ENCODE measurements at places on chromosomes 4 and X.

GRCh38 chr4:166091912-166092510 is 219.0 kb downstream of the TLL1 start:
- no peak for DNase-seq

DNA sequence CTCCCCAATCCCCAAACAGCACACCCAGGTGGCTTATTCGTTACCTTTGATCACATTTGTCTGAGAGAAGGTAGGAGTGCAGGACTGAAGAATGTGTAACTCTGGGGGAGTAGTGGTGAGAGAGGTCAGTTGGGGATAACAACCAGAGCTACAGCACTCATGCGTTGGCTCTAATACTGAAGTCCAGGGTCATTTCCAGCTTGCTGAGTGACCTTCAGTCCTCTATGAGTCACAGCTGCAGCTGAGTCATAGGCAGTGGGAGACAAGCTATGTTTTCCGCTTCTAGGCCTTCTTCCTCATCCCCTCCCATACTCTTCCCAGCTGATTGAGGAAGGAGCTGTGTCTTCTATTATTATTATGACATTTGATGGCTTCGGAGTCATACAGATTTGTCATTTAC is 31.6 kb upstream of the CT47C1 start:
- no peak for DNase-seq

- no peak for DNase-seq
Observed at GRCh38 chrX:70672326-70672725, 227.7 kb downstream of the DLG3 start.

- DNase-seq = no peak
Observed at GRCh38 chrX:124504111-124504983, 158.0 kb downstream of the SH2D1A start.

- DNase-seq = peak; percentile 31
Observed at GRCh38 chrX:153900831-153901752, 3.4 kb upstream of the AVPR2 start.

DNA sequence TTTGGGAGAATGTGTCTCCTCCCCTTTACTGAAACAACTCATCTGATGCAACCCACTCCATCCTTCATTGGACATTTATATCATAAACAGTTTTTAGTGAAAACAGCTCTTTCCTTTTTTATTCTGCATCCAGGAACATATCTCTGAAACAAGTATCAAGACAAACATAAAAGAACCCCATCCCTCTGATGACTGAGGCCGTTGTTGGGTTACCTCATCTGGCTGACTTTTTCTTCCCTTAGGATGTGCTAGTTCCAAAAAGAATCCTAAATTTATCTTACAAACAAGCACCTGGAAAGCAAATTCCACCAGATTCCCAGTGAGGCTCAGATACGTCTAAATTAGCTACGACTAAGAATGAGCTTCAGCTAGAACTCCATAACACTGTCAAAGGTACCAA is 483.7 kb upstream of the INTU start:
- no peak for DNase-seq

DNA sequence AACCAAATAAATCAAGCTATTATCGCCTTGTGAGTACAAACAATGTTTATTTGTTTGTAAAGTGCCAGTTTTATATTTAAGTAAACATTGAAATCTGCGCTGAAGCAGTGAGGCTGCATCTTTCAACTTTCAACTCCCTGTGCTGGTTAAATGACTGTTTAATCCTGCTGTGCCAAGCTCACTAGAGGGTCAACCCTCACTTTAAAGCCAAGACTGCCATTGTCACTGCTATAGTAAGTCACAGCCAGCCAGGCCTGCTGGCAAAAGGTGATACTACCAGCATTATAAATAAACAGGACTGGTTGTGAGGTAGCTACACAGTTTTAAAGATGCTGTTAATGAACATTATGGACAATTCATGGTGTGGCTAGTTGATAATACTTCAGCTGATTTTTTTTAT is 34.6 kb downstream of the EFHC2 start:
- no peak for DNase-seq

DNA sequence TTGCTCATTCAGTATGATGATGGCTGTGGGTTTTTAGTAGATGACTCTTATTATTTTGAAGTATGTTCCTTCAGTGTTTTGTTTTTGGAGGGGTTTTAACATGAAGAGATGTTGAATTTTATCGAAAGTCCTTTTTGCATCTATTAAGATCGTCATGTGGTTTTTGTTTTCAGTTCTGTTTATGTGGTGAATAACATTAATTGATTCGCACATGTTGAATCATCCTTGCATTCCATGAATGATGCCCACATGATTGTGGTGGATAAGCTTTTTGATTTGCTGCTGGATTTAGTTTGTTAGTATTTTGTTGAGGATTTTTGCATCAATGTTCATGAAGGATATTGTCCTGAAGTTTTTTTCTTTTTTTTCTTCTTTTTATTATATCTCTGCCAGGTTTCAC is 347.4 kb upstream of the EPHA5 start:
- DNase-seq = no peak

DNA sequence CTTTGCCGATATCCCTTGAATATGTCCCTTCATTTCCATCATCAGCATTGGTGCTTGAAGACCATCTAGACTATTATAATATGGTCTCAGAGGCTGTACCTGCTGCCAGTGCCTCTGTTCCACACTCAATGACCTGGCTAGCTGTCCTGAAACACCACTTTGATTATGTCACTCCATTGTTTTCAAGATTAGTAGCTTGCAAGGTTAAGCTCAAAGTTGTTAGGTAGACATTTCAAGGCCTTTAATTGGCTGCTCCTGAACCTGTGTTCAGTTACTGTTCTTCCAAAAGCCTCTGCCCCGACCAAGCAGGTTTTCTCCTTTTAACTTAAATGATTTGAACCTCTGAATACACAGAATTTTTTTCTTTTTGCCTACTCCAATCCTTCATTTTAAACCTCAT is 52.9 kb downstream of the C4orf33 start:
- DNase-seq = no peak

DNA sequence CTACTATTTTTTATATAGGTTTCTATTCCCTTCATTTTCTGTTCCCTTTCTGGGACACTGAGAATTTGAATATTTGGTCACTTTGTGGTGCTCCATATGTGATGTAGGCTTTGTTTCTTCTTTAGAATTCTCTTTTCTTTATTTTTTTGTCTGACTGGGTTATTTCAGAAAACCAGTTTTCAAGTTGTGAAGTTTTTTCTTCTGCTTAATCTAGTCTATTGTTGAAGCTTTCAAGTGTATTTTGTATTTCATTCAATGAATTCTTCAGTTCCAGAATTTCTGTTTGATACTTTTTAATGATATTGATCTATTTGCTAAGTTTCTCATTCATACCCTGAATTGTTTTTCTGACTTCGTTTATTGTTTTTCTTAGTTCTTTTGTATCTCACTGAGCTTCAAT is 96.2 kb upstream of the HAND2 start:
- no peak for DNase-seq

DNA sequence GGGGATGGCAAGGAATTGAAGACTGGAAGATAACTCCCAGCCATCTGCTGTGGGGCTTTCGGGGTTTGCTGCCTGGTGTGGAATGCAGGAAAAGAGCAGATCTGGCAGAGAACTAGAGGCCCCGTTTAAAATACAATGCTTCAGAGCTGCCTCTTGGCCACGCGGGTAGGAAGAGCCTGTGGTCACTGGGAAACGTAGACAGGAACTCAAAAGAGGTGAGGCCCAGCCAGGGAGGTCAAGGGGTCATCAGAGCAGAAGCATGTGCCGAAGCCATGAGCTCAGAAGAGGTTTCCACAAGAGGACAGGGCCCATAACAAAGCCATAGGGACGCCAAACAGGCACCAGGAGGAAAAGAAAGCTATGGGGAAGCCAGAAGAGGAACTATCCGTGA is 14.5 kb upstream of the STS start:
- no peak for DNase-seq

Data from activated CD8-positive, alpha-beta memory T cell treated with anti-CD3 and anti-CD28 coated beads for 48 hours (primary cell).